Activated CD4-positive, CD25-positive, alpha-beta regulatory T cell (primary cell): ENCODE measurements at places on chromosomes 12 and 14.

DNA sequence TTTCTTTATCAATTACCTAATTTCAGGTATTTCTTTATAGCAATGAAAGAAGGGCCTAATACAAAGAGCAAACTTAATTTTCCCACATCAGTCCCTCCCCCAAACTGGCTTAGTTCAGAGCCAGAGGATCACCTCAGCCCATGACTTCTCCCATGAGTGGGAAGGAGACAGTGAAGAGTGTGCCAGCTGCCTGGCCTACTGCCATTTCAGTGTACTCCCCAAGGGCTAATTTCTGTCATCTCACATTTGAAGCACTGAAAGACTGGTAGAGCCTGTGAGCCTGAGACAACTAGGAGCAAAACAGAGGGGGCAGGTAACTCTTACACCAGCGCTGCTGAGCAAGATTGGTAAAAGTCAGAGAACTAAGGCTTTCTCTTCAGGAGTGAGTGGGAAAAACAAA lies 29.1 kb upstream of the ADAM20 start:
- DNase-seq, result no peak

DNA sequence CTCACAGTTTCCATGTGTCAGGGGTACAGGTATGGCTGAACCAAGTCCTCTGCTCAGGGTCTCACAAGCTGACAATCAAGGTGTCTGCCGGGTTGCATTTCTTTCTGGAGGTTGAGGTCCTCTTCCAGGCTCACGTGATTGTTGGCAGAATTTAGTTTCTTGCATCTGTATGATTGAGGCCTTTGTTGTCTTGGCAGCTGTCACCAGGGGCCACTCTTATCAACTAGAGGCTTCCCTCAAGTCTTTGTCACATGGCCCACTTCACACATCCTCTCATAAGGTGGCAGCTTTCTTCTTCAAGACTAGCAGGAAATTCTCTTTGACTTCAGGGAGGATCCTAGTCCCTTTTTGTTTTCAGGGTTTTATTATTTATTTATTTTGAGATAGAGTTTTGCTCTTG lies 46.0 kb upstream of the FOS start:
- no peak for DNase-seq

- no peak for DNase-seq
Measured at GRCh38 chr12:8501720-8502119, 11.6 kb upstream of the CLEC4D start.

DNA sequence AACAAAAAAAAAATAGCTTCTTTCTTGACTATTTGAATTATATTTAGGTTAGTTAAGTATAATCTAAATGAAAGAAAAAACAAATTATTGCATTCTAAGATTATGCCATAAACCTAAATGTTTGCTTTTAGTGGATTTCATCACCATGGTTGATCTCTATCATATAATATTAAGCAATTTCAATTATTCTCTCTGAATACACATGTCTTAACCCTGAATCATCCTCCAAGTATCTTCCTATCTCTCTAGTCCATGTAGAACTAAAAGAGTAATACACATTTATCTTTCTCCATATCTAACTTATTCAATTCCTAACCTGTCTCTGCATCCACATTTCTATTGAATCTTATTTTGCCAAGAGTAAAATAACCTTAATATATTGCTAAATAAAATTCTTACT lies 59.6 kb downstream of the PPFIA2 start:
- no peak for DNase-seq

GRCh38 chr12:27382924-27383323 lies 50.3 kb downstream of the BMAL2 start:
- no peak for DNase-seq

DNA sequence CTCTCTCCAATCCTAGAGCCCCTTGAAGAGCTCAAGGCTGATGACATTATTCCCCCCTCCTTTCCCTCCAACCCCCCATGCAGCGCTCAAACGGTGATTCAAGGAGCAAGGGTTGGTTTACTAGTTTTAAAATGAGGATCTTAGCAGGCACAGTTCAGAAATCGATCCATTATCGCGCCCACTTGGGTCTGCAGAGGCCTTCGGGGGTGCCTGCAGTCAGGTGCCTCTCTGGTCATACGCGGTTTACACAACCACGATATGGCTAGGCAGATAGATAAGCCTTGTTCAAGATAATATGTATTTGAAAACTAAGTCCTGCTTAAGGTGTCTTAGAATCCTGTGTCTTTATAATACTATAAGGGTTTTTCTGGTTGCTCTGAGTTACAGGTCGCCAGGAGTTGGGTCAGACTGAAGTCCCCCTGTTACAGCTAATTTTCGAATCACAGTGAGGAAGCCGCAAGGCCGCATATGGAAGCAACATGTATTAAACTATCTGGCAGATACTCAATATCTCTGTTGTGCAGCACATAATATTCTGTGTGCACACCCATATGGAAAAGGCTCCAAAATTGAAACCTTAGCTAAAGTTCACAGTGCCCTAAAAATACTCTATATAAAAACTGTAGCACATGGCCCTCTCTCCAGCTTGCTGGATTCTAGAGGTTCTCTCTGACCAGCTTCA lies 10.0 kb downstream of the BHLHE41 start:
- no peak for DNase-seq

DNA sequence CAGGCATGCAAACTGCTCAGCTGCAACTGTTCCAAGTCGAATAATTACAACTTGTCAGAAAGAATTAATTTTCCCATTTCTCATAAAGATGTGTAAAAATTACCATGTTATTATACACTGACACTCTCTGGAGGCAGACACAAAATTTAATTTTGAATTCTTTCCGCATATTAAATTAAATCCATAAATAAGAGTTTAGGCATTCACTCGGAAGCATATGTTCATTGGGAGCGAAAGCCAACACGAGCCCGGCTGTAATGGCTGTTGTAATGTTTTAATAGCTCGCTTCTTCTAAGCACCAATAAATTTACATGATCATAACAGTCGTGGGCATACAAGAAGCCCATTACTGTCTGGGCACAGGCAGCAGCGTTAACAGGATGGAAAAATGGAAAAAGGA lies 189.6 kb upstream of the SOX5 start:
- no peak for DNase-seq

DNA sequence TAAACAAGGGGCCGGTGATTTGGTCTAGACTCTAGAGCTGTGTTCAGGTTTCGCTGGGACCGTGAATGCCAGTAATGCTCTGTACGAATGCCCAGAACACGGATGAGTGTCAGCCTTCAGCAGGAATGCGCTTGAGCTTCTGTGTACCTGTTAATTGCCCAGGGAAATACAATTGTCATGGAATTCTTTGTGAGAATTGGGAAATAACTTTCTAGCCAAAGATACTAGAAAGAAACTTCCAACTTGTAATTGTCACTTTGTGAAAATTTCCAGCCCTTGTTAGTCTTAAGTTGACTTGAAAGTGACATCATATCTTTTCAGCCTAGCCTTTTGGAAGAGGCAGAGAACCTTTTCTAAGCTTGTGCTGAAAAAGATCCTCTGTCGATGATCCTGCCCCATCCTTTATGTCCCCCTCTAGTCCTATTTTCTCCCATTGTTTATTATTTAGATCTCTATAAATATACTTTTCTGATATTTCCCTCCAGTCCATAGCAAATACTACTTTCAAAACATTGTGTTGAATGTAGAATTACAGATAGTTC lies 2.7 kb downstream of the CHST11 start:
- no peak for DNase-seq

- no peak for DNase-seq
Measured at GRCh38 chr12:19012965-19013364, 116.6 kb upstream of the PLEKHA5 start.

DNA sequence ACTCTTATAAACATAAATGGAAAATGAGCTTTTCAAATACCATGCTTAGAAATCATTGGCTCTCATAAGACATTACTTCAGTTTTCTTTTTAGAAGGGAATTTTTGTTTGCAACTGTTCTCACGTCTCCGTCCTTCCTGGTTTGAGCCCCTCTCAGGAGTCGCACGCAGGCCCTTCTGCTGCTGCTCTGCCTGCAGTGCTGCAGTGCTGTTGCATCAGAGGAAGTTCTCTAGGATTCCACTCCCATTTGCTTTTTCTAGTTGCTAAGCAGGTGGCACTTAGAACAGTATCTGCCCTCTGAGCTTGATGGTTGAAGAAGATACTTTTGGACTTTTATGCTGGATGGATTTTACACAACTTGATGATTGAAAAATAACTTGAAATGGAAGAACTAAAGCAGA lies 70.8 kb downstream of the SCN8A start:
- DNase-seq, result no peak

GRCh38 chr12:47079981-47080724 lies 394 bp upstream of the AMIGO2 start:
- no peak for DNase-seq

GRCh38 chr12:53660041-53660440 lies 15.8 kb downstream of the ATP5MC2 start:
- DNase-seq, result no peak

- no peak for DNase-seq
Measured at GRCh38 chr14:103534576-103535061, 5.6 kb downstream of the TRMT61A start.
